ENCODE measurements at places on chromosomes 5 and 9. TPM values are rescaled to one million over a fixed set of nuclear protein-coding genes. Genes with fewer than 3 reads are reported as not detected.

- no peak for DNase-seq
- H3K4me3 ChIP-seq: no peak overlapping the region
- H3K4me1 ChIP-seq: no peaks in the 10 kb centered on the region
- peaks cover 42% of the 10 kb centered on the region for H3K27me3 ChIP-seq
- no peaks in the 10 kb centered on the region for H3K36me3 ChIP-seq
Measured at GRCh38 chr9:34796924-34797323, 87.0 kb upstream of the CCL21 start.

The LCN2 gene
- not detected for total RNA-seq

GRCh38 chr5:136115183-136115865 is 17.3 kb upstream of the SMAD5 start:
- no peak for DNase-seq
- H3K27me3 ChIP-seq: peaks cover 30% of the 10 kb centered on the region
- H3K4me1 ChIP-seq: no peaks in the 10 kb centered on the region
- no peak overlapping the region for H3K27ac ChIP-seq
- H3K36me3 ChIP-seq: no peaks in the 10 kb centered on the region
- H3K4me3 ChIP-seq: no peak overlapping the region

DNA sequence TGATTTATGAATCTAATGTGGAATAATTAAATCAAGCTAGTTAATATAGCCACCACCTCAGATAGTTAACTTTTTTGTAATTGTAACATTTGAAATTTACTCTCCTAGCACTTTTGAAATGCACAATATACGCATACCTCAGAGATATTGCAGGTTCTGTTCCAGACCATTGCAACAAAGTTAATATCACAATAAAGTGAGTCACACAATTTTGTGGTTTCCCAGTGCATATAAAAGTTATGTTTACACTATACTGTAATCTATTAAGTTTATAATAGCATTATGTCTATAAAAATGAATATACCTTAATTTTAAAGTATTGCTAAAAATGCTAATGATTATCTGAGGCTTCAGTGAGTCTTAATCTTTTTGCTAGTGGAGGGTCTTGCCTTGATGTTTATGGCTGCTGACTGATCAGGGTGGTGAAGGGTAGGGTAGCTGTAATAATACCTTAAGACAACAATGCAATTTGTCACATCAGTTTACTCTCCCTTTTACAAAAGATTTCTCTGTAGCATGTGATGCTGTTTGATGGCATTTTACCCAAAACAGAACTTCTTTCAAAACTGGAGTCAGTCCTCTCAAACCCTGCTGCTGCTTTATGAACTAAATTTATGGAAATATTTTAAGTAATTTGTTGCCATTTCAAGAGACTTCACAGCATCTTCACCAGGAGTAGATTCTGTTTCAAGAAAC is 235.1 kb upstream of the ADAMTSL1 start:
- H3K4me1 ChIP-seq: peaks cover 22% of the 10 kb centered on the region
- no peak overlapping the region for H3K27ac ChIP-seq
- no peak for DNase-seq
- H3K4me3 ChIP-seq: no peak overlapping the region

The NUDT12 gene
- 9.3 TPM for total RNA-seq

The CENPH gene
- 7.7 TPM for total RNA-seq

GRCh38 chr9:96139592-96140295 is 162.2 kb downstream of the HSD17B3 start:
- no peaks in the 10 kb centered on the region for H3K36me3 ChIP-seq
- peaks cover 69% of the 10 kb centered on the region for H3K4me1 ChIP-seq
- peak overlapping the region; percentile 67 for H3K4me3 ChIP-seq
- DNase-seq: no peak

DNA sequence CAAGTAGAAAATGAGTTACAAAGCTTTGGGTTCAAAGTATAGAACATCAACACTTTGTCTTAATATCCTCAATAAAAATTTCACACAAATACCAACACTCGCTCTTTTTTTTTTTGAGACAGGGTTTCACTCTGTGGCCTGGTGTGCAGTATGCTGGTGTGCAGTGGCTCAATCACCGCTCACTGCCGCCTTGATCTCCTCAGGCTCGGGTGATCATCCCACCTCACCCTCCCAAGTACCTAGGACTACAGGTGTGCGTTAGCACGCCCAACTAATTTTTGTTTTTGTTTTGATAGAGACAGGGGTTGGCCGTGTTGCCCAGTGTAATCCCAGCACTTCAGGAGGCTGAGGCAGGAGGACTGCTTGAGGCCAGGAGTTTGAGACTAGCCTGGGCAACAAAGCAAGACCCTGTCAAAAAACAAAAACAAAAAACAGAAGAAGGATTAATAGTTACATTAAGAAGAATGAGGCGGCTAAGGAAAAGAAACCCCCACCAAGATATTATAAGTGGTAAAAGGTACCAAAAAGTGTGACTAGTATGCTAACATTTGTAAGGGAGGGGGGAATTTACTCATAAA is 20.3 kb downstream of the FNBP1 start:
- peaks cover 4% of the 10 kb centered on the region for H3K36me3 ChIP-seq
- H3K4me1 ChIP-seq: peaks cover 38% of the 10 kb centered on the region
- no peak overlapping the region for H3K4me3 ChIP-seq
- no peak for DNase-seq
- H3K27me3 ChIP-seq: no peaks in the 10 kb centered on the region

- no peak for DNase-seq
- H3K36me3 ChIP-seq: no peaks in the 10 kb centered on the region
- peaks cover 19% of the 10 kb centered on the region for H3K4me1 ChIP-seq
Measured at GRCh38 chr5:39815711-39816110, 390.9 kb upstream of the DAB2 start.

The PRPF4 gene
- total RNA-seq: 21.0 TPM

Measured in osteocyte (in vitro differentiated cells).